NCI-H510A treated with DMSO at 0.1 percent for 48 hours (cell line): ENCODE measurements at places on chromosomes 3 and 15.

GRCh38 chr3:14791343-14791945, 27.3 kb upstream of the FGD5 start:
- DNase-seq, result no peak

DNA sequence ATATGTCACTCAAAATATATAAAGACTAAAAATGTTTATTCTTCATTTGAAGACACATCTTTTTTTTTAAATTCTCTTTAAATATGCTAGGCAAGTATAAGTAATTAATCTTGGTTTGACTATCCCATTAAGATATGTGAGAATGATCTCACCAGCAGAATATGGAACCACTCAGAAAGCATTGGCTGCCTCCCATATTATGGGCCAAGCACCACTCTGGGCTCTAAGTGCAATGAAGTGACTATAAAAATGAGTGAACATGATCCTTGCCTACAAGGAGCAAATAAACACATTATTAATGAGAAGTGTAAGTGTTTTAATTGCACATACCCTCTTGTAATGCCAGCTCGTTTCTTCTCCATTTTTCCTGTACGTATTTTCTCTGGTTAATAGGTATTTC, 328.5 kb downstream of the NAALADL2 start:
- peak; percentile 80 for DNase-seq

DNA sequence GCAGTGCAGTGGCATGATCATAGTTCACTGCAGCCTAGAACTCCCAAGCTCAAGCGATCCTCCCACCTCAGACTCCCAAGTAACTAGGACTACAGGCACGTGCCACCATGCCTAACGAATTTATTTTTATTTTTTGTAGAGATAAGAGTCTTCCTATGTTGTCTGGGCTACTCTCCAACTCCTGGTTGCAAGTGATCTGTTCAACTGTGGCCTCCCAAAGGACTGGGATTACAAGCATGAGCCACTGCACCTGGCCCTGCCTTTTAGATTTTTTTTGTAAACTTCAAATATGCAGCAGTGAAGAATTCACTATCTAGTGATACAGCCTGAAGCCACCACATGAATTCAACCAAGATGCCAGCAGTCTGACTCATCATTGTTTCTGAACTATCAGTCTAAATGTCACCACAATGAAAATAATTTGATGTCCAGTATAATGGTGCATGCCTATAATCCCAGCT, 32.7 kb downstream of the UBXN7 start:
- no peak for DNase-seq

GRCh38 chr3:19757773-19758172, 176.2 kb downstream of the EFHB start:
- no peak for DNase-seq
